Activated CD4-positive, alpha-beta T cell treated with anti-CD3 and anti-CD28 coated beads for 4 hours (primary cell): ENCODE measurements at places on chromosomes 6 and 20.
A peak's percentile ranks its signal among the peaks of the same experiment; 100 is the strongest.

DNA sequence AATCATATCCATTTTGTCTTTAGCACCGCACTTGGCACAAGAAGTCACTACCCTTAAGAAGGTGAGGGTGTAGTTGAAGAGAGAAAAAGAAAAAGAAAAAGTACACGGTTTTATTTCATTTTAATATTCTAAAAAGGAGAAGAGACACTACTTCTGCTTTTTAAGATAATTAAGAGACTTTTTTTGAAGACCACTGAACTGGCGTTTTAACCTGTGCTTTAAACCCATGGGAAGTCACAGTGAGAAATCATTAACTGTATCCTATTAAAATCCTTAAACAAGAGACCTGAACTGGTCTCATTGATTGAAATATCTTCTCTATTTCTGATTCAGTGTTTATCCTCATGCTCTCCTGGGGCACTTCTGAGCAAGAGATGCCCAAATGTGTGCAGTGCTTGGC, 243.5 kb downstream of the TMEM242 start:
- DNase-seq: no peak

GRCh38 chr6:6892744-6893583, 214.8 kb upstream of the RREB1 start:
- no peak for DNase-seq

DNA sequence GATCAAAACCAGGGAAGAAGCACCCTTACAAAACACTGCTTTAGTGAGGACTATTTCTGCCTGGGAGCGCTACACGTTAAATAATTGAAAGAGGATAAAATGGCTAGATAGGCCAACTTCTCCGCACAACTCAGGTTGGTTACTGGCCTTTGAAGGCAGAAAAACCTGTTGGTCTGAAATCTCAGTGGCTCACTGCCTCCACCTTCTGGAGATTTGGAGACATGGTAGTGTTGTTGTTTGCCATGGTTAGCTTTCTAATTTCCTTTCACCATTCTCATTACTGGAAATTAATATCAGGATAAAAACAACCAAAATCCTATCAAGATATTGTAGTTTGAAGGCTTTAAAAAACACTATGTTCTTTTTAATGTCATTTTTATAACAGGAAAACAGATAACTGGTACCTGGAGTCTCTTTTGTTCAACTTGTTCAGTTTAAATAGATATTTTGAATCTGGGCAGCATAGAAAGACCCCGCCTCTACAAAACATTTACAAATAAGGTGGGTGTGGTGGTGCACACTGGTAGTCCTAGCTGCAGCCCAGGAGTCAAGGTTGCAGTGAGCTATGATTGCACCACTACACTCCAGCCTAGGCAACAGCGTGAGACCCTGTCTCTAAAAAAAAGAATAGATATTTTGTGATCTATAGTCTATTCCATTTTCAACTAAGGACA, 27.5 kb upstream of the BCLAF1 start:
- peak; percentile 47 for DNase-seq

- no peak for DNase-seq
Observed at GRCh38 chr6:41488433-41489119, 57.6 kb upstream of the FOXP4 start.

GRCh38 chr6:165931675-165932074, 236.0 kb downstream of the TBXT start:
- DNase-seq: no peak

GRCh38 chr20:25020345-25020744, 27.8 kb upstream of the APMAP start:
- DNase-seq: no peak

DNA sequence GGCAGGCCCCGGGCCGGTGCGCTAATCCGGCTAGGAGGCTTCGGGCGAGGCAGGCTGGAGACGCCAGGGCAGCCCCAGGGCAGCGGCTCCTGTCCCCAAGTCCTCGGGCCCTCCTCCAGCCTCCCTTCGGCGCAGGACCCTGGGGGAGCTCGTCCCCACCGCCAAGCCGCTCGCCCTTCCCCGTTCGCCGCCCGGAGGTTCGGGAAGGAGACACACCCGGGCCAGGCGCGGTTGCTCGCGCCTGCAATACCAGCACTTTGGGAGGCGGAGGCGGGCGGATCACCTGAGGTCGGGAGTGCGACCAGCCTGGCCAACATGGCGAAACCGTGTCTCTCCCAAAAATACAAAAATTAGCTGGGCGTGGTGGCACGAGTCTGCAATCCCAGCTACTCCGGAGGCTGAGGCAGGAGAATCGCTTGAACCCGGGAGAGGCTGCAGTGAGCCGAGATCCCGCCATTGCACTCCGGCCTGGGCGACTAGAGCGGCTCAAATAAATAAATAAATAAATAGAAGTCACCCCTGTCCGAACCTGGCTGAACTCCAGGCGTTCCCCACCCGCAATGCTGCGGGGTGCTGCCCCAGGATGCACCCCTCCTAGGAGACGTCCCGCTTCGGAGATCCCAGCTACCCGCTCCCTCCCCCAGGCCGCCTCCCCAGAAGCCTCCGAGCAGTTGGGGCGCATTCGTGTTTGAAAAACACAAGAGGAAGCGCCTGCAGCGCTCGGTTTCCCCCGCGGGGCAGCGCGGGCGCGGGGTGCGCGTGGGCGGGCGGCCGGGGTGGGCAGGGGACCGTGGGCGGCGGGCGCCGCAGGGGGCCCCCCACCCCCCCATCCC, 27.5 kb downstream of the SERPINB9 start:
- DNase-seq: peak; percentile 54

DNA sequence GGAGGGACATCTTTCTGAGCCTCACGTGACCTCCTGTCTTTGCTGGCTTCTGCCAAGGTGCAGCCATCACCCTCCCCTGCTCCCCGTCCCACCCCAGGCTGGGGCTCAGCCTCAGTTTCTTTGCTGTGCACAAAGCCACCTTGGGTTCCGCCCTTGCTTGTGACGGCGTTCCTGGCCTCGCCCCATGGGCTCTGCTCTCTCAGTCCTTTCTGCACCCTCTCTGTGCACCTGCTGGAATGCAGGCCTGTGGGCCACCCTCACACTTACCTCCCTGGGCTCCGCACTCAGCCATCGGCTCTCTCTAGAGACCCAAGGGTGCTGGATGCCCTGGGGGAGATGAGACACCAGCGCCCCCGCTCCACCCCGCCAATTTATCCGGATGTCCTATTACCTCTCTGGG, 28.3 kb downstream of the BANF2 start:
- no peak for DNase-seq

GRCh38 chr6:142567461-142567860, 265.7 kb downstream of the ADGRG6 start:
- DNase-seq: no peak

GRCh38 chr20:35518955-35519354, 10.5 kb downstream of the C20orf173 start:
- no peak for DNase-seq

DNA sequence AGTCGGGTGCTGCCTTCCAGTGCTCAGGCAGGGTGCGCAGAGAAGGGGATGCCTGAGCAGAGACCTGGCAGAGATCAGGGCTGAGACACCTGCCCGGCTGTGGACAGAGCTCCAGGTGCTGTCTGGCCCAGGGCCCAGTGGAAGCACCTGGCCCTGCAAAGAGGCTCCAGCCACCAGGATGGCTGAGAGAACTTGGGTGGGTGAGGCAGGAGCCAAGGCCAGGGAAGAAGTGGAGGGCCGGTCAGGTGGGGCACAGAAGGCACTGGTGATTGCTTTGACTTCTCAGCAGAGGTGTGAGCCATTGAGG, 31.2 kb downstream of the PNLDC1 start:
- no peak for DNase-seq

GRCh38 chr20:6956574-6956973, 189.1 kb downstream of the BMP2 start:
- no peak for DNase-seq

- DNase-seq: no peak
Observed at GRCh38 chr20:52748990-52749389, 223.2 kb upstream of the TSHZ2 start.

DNA sequence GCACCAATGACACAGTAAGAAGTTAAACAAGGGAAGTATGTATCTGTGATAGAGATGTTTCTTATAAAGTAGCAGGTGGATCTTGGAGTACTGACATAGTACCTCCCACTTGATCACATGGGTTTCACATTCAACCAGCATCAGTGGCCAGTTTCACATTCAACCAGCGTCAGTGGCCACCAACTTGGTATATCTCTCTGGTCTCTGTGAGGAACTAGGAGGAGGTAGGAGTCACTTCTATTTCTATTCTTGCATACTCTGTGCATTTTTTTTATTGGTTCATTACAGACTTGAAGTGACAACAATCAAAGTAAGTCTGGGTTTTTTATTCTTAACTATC, 200.3 kb upstream of the SIM1 start:
- DNase-seq: no peak

DNA sequence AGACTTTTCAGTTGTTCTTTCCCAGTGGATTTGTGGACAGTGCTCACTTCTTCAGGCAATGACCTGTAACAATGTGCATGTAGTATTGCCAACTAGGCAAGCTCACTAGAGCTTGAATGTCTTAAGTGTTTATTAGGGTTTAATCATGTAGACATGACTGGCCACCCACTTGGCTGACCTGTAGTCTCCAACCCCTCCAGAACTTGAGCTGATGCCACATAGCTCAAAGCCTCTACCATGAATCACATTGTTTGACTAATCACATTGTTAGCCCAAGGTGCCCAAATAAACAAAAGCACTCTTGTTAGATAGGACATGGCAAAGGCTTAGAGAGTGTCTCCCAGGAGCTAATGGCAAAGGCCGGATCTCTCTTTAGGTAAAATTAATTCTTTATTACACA, 272.7 kb downstream of the GRIK2 start:
- no peak for DNase-seq

DNA sequence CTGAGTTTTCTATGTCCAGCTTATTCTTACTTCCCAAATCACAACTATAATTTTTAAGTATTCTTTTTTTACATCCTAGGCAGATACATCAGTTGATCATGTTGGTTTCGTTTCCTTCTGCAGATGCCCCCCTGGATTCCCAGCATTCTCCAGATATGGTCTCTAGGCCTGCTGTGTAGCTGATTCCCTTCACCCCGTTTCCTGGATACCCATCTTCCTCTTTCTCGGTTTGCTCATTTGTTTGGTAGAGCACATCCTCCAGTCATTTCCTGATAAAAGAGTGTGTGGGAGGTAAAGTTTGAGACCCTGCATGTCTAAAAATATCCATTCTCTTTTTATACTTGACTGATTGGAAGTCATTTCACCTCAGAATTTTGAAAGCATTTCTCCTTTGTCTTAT, 66.4 kb downstream of the ANKS1A start:
- no peak for DNase-seq

- no peak for DNase-seq
Observed at GRCh38 chr20:15205028-15205427, 867.6 kb upstream of the FLRT3 start.

DNA sequence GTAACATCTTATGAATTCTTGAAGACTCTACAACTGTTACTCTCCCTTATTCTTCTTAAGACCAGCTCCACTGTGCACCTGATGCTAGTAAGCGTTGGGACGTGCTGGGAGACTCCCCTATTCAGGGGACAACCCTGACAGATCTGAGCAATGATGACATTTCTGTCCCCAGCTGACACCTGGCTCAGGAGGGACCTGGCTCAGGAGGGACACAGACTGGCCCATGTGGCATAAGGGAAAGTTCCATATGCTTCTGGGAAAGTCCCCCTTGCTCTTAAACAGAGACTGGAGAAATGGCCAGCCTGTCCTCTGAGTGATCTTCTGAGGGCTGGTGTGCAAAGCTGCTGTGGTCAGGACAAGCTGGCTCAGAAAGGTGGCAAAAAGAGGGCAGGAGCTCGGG, 10.0 kb upstream of the CD93 start:
- no peak for DNase-seq

DNA sequence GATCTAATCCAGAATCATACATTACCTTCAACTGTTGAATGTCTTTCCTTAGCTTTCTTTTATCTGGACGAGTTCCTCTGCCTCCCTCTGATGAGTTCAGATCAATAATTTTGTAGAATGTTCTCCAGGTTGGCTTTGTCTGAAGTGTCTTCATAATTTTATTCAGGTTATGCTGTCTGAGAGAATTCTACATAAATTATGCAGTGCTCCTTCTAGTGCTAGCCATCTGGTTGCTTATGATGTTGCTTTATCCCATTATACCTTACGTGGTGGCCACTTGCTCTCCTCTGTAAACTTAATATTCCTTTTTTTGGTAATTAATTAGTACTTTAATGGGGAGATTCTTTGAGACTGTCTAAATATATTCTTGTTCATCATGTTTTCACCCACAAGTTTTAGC, 67.7 kb upstream of the PTCHD4 start:
- DNase-seq: no peak

GRCh38 chr6:37433657-37434271, 743 bp downstream of the CMTR1 start:
- peak; percentile 24 for DNase-seq

DNA sequence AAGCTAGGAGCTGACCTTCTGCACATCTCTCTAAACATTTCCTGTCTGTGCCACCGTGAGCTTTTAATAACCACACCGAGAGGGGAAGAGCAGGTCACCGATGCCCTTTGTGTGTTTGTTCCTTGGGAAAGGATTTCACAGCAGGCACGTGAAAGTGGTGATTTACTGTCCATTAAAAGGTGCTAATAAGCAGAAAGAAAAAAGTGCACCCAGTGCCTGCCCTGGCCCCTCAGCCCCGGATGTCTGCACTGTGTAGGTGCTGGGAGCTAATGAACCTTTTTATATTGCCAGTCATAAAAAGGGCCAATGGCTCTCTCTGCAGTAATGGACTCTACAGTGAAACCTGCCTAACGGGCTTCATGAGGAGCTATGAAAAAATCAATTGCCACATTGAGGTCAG, 312.6 kb downstream of the C6orf118 start:
- DNase-seq: no peak

GRCh38 chr6:20409427-20409971, 7.8 kb downstream of the E2F3 start:
- DNase-seq: no peak
